Activated naive CD8-positive, alpha-beta T cell treated with anti-CD3 and anti-CD28 coated beads, Interleukin-2, amount 10 ng/mL, durations not matched to agents 7 days and 5 days (primary cell): ENCODE measurements at places on chromosomes 16 and 17. TPM values are rescaled to one million over a fixed set of nuclear protein-coding genes. Genes with fewer than 3 reads are reported as not detected.

DNA sequence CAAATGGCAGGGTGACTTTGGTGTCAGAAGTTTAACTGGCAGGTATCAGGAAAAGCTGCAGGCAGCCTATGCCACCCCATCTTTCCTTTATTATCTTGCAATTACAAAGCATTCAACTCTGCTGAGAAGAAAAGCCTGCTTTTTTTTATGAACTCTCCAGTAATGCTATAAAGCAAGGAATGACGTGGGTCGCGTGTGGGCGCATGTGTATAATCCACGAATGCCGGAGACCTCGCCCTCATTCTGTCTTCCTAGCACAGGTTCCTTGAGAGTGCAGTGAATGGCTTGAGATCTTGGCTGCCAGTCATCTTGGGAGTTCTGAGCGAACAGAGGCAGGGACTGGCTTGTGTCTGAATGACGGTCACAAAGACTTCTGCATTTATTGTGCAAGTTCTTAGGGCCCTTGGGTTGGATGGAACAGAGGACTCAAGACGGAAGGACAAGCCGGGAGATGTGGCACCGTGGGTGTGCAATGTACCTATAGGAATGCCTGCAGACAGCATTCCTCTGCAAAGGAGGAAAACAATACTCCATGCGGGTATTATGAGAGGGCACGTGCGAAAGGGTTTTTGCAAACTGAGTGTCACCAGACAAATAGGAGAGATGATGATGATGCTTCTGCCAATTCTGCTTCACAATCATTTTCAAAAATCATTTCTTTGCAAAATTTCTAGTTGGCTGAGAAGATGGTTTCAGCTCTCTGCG lies 96.1 kb upstream of the ELAC2 start:
- H3K4me1 ChIP-seq: no peaks in the 10 kb centered on the region
- H3K36me3 ChIP-seq: no peaks in the 10 kb centered on the region
- no peak overlapping the region for H3K27ac ChIP-seq
- no peak overlapping the region for H3K4me3 ChIP-seq
- H3K27me3 ChIP-seq: peaks cover 2% of the 10 kb centered on the region

GRCh38 chr17:76866203-76866602 lies 2.0 kb upstream of the MGAT5B start:
- no peak for DNase-seq
- no peak overlapping the region for H3K4me3 ChIP-seq
- H3K36me3 ChIP-seq: no peaks in the 10 kb centered on the region

GRCh38 chr17:6936370-6937028 lies 59.4 kb upstream of the ALOX12 start:
- peak overlapping the region; percentile 54 for H3K4me3 ChIP-seq
- no peaks in the 10 kb centered on the region for H3K27me3 ChIP-seq
- peak overlapping the region; percentile 69 for H3K27ac ChIP-seq
- peaks cover 23% of the 10 kb centered on the region for H3K4me1 ChIP-seq

GRCh38 chr17:75485688-75486087 lies 29.3 kb downstream of the TMEM94 start:
- H3K4me3 ChIP-seq: no peak overlapping the region
- H3K4me1 ChIP-seq: peaks cover 20% of the 10 kb centered on the region
- peaks cover 18% of the 10 kb centered on the region for H3K36me3 ChIP-seq
- H3K27ac ChIP-seq: no peak overlapping the region
- no peak for DNase-seq

GRCh38 chr17:68450391-68450790 lies 6.9 kb downstream of the WIPI1 start:
- no peaks in the 10 kb centered on the region for H3K27me3 ChIP-seq
- DNase-seq: no peak
- peaks cover 24% of the 10 kb centered on the region for H3K4me1 ChIP-seq
- H3K4me3 ChIP-seq: no peak overlapping the region
- peaks cover 42% of the 10 kb centered on the region for H3K36me3 ChIP-seq

DNA sequence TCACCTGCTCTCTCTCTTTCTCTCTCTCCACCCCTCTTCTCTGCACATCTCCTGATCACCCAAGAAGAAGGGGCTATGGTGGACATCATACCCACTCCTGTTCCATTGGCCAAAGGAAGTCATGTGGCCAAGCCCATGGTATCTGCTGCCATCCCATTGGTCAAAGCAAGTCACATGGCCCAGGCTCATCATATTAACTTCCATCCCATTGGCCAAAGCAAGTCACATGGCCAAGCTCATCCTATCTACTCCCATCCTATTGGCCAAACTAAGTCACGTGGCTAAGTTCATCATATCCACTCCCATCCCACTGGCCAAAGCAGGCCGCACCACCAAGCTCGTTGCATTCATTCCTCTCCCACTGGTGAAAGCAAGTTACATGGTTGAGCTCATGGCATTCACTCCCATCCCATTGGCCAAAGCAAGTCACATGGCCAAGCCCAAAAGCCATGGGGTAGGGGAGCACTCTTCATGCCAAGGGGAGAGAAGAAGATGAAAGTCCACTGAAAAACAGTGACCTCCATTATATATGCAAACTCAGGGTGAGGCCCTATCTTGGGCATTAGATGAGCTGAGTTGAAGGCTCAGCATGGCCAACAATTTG lies 29.2 kb downstream of the SNX20 start:
- DNase-seq: no peak

DNA sequence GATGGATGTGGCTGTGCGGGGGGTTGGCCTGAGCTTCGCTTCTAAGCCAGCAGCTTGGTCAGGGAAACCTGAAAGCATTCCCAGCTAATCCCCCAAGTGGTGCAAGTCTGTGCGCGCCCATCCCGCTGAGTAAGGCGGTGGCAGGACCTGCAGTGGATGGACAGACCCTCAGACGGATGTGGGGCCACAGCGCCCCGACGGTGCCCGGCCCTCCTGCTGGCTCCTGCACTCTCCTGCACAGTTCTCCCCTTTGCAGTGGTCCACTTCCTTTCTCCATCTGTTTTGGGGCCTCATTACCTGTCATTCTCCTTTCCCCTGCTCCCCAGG lies 2.3 kb downstream of the ATP2A1 start:
- peak overlapping the region; percentile 92 for H3K4me3 ChIP-seq
- no peak for DNase-seq
- H3K36me3 ChIP-seq: no peaks in the 10 kb centered on the region
- peaks cover 27% of the 10 kb centered on the region for H3K4me1 ChIP-seq
- H3K27ac ChIP-seq: peak overlapping the region; percentile 58
- H3K27me3 ChIP-seq: no peaks in the 10 kb centered on the region

- H3K4me1 ChIP-seq: no peaks in the 10 kb centered on the region
- no peaks in the 10 kb centered on the region for H3K27me3 ChIP-seq
- H3K27ac ChIP-seq: no peak overlapping the region
- no peak overlapping the region for H3K4me3 ChIP-seq
- H3K36me3 ChIP-seq: no peaks in the 10 kb centered on the region
Observed at GRCh38 chr16:19748389-19749168, 30.5 kb downstream of the IQCK start.

DNA sequence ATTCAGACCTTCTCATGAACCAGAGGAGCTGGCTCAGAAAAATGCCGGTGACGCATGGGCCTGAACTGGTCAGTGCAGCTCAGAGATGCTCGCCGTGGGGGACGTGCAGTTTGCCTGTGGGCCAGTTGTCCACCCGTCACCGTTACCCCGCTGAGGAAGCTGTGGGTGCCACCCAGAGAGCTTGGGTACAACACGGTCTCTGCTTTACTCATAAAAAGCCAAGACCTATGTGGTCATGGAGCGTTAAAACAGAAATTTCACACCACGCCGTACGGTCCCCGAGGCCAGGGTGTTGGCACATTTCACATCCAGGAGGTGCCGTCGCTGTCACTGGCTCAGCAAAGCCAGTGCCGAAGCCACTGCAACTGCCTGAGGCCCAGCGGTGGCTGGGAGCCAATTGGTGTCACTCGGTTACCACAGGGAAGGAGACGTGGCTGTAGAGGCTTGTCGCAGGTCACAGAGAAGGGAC lies 120.9 kb downstream of the METRNL start:
- no peaks in the 10 kb centered on the region for H3K27me3 ChIP-seq
- peak; percentile 76 for DNase-seq
- peak overlapping the region; percentile 97 for H3K27ac ChIP-seq
- peaks cover 40% of the 10 kb centered on the region for H3K4me1 ChIP-seq
- H3K4me3 ChIP-seq: peak overlapping the region; percentile 86

DNA sequence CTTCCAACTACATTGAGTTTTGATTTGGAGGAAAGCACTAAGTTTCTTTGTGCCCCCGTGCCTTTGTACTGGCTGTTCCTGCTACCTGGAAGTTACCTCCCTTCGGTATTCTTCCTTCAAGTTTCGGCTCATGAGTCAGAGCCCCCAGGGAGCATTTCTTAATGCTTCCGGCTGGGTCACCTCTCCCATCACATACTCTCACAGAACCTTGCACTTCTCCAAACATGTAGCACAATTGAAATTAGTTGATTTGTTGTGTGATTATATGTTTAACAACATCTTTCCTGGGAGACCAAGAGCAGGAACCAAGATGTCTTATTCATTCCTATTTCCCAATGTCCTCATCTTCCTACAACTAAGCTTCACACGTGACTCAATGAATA lies 158.6 kb upstream of the CDH5 start:
- no peaks in the 10 kb centered on the region for H3K36me3 ChIP-seq
- DNase-seq: no peak
- H3K27me3 ChIP-seq: peaks cover 12% of the 10 kb centered on the region

- peaks cover 2% of the 10 kb centered on the region for H3K27me3 ChIP-seq
- H3K36me3 ChIP-seq: no peaks in the 10 kb centered on the region
- DNase-seq: no peak
- no peak overlapping the region for H3K27ac ChIP-seq
- no peaks in the 10 kb centered on the region for H3K4me1 ChIP-seq
- no peak overlapping the region for H3K4me3 ChIP-seq
Observed at GRCh38 chr17:52106072-52106471, 52.4 kb downstream of the CA10 start.

- H3K4me3 ChIP-seq: no peak overlapping the region
- no peak overlapping the region for H3K27ac ChIP-seq
Observed at GRCh38 chr17:40471846-40472732, 28.8 kb downstream of the IGFBP4 start.

PLXDC1 gene
- total RNA-seq: 9.6 TPM

AANAT gene
- total RNA-seq: not detected

PNMT gene
- total RNA-seq: not detected

RAB40C gene
- 18.2 TPM for total RNA-seq

NIP7 gene
- total RNA-seq: 39.5 TPM
